AG08396 (cell line): ENCODE measurements at places on chromosomes 7 and 10.

GRCh38 chr7:2143450-2143849 is 89.3 kb downstream of the MAD1L1 start:
- DNase-seq: no peak

DNA sequence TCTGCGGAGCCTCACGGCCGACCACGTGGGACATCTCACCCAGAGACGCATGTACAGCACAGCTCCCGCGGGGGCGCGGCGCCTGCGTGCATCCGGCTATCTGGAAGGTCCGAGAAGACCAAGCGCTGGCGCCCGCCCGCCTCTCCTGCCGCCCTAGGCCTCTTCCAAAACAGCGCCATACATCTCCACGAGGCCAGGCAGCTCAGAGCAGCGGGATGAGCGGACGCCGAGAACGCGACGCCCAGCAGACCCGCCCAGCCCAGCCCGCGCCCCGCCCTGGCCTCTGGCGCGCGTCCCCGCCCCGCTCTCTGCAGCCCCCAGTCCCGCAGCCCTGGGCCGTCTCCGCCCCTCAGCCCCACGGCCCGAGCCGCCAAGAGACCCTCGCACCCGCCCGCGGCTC is 20.3 kb upstream of the LANCL2 start:
- DNase-seq: no peak

DNA sequence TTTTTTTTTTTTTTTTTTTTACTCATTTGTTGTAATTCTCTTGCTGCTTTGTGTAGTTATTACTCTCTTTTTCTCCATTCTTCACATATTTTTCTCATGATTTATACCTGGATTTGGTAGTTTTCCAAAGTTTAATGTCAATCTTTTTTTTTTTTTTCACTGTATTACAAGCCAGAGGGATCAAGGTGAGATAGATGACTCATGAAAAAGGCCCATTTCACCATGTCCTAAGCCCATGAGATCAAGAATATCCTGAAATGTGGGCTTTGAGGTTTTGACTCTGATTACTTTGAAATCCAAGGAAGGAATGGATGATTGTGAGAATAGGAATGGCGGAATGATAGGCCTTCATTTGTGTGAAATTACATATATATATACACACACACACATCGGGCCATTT is 31.1 kb downstream of the TAX1BP1 start:
- no peak for DNase-seq

DNA sequence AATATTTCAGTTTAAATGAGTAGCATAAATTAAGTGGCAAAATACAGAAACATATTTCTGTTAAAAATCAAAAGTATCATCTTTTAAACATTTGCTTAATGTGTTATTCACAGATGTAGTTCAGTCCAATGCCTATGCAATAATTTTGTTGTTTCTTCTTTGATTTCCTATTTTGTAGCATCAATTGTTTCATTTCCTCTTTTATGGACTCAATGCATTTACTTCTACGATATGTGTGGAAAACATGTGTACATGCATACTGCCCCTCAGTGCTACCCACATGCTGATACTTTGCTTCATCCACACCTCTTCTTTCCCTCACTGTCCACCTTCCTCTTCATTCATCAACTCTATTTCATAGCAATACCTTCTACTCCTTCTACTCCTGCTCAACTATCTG is 108.1 kb downstream of the PTN start:
- no peak for DNase-seq

DNA sequence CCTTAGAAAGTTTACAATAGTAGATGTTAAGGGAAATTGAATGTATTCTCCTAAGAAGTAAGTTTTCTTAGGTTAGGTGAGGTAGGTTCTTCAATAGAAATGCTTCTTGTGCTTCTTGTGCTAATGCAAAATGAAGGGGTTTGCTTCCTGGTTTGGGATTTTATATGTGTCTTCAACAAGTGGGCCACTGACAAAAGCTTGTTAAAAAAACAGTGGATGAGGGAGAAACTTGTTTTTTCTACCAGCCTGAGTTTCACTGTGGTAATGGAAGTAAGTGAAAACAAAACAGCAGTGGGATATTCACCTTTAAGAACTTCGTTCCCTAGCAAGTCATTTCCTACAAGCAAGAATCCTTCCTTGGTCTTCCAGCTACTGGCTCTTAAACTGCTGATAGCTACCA is 107.5 kb downstream of the FOXP2 start:
- DNase-seq: no peak

- DNase-seq: no peak
These were observed 78.5 kb upstream of the PDCD4 start for GRCh38 chr10:110793128-110793812.

DNA sequence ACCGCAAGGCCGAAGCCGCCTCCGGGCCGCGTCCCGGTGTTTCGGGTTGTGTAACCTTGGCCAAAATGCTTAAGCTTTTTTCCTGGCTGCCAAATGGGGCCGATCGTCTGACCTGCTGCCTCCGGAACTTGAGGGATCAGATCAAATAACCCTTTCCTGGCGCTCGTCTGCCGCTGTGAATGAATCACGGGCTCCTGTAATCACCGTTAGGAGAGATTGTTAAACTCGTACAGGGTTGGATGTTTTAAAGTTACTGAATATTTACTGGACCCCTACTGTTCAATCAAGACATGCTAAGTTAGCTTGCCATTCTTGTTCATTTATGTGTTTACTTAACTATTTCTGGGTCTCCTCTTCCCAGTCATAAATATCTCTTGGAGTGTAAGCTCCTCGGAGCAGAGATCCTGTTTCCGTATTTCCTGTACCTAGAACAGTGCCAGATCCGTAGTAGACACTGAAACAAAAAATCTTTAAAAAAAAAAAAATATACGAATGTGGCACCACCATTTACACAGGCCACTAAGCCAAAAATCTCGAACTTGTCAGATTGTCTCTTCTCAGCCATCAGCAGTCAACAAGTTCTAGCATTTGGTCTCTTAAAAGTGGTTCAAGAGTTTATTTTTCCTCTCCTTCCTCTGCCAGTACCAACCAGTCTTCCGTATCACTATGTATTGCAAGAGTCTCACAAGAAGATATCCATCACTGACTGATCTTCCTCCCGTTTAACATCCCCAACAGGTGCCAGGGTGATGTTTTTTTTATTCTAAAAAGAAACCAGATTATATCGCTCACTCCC is 650 bp upstream of the TM9SF3 start:
- no peak for DNase-seq

DNA sequence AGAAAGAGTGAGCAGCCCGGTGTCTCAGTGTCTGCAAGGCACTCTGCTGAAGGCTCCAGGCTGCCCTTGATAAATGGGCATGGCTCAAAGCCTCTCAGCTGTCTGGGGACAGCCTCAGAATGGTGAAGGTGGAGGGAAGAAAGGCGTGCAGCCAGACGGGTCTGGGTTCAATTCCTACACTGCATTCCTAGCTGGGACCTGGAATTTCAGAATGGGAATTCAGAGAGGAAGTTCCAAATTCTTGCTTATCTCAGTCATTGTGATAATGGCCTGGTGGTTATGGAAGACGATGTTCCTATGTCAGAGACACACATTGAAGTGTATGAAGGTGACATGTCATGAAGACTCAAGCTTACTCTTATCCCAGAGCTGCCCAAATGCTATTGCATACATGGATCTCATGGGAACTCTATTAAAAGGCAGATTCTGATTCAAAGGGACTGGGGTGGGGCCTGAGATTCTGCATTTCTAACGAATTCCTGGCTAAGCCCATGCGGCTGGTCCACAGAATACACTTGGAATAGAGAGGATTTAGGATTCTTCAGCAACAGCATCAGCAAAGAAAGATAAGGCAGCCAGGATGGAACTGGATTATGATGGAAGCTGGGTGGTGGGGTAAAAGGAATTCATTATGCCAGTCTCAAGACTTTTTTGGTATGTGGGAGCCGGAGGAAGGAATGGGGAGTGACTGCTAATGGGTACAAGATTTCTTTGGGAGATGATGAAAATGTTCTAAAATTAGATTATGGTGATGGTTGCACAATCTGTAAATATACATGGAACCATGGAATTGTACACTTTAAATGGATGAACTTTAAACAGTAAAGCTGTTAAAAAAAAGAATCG is 82.6 kb upstream of the ZMIZ1 start:
- DNase-seq: no peak

DNA sequence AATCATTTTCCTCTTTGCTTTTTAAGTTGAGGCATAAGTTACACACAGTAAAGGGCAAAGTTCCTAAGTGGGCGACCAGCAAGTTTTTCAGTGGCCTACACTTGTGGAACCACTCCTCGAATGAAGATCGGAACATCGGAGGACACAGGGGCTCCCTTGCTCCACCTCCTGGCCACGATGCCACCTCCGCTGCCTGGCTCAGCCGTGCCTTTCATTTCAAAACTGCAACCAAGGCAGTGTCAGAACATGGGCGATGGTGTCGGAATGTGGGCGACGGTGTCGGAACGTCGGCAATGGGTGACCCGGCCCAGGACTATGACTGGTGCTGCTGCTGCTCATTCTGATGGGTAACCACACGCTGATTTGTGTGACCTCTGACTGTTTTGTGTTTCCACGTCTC is 9.6 kb upstream of the VIPR2 start:
- DNase-seq: no peak

GRCh38 chr10:33137356-33138005 is 179.5 kb upstream of the ITGB1 start:
- DNase-seq: no peak

DNA sequence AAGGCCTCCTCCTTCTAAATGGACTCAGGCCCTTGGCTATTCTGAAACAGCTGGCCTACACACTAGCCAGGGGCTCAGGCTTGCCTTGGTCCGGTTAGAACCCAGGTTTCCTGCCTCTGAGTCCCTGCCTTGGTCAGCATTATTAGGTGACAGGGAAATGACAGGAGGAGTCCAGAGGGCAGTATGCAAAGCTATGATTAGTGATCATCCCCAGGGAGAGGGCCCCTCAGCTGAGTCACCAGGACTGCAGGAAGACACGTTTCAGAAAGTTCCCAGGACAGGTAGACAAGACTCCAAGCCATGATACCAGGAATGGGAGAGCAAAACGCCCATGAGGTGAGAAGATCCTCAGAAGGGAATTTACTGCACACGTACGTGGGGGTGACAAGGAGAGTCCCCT is 301.1 kb upstream of the COBL start:
- DNase-seq: no peak

- no peak for DNase-seq
These were observed 103.2 kb upstream of the VIPR2 start for GRCh38 chr7:159247910-159248309.

DNA sequence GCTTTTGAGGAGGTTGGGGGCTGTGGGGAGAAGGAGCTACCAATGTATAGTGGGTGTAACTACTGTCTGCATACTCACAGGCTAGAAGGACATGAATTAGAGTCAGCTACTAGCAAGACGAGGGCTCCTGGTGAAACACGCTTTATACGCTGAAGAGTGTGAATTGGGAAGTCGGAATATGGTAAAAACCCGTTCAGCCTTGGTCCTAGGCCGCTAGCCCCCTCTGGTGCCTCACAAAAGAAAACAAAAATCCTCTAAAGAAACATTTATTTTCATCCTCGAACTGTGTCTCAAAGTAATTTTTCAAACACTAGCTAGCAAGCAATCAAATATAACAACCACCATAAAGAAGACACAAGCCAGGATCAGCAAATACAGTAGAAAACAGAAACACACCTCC is 338.1 kb upstream of the SEMA3C start:
- peak; percentile 30 for DNase-seq

DNA sequence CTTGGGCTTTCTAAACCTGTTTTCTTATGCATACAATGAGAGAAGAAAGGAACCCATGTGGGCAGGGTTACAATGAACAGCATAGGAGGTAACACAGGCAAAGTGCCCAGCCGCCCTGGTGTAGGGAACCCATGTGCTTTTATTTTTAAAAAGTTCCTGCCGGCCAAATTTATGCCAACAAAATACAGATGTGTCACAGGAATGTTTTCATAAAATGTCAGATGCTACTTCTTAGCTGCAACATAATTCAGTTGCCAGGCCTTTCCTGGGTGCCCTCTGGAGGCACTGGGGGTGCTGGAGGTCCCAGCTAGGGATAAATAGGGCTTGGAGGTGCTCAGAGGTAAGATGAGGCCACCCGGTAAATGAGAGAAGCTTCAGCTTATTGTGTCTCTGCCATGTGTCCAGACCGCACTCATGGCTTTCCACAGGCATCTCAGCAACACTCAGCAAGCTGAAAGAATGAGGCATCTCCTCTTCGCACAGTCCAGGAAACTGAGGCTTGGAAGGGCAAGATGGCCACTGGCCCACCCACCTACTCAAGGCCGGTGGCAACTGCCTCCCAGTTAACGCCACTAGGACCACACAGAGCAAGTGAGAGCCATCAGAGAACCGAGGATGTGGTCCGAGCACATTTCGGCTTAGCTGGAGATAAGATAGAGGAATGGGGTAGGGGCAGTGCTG is 58.3 kb downstream of the CPXM2 start:
- no peak for DNase-seq

GRCh38 chr7:12436896-12437535 is 33.4 kb upstream of the VWDE start:
- no peak for DNase-seq

DNA sequence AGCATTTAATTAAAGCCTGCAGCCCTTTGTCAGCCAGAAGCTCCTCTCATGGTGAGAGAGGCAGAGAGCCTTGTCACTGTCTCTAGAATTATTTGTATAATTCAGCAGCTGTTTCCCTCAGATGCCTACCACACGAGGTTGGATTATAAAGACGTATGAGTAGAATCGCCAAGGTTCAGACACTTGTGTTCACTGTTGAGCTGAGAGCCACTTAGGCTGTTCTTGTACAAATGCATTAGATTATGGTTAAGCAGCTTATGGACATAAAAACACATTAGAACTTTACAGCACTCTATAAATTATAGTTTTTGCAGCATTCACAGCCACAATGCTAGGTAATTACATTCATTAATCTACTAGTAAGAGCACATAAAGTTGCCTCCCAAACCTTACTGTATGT is 282.6 kb downstream of the AUTS2 start:
- DNase-seq: no peak

GRCh38 chr7:156318426-156318825 is 322.1 kb upstream of the RNF32 start:
- no peak for DNase-seq

DNA sequence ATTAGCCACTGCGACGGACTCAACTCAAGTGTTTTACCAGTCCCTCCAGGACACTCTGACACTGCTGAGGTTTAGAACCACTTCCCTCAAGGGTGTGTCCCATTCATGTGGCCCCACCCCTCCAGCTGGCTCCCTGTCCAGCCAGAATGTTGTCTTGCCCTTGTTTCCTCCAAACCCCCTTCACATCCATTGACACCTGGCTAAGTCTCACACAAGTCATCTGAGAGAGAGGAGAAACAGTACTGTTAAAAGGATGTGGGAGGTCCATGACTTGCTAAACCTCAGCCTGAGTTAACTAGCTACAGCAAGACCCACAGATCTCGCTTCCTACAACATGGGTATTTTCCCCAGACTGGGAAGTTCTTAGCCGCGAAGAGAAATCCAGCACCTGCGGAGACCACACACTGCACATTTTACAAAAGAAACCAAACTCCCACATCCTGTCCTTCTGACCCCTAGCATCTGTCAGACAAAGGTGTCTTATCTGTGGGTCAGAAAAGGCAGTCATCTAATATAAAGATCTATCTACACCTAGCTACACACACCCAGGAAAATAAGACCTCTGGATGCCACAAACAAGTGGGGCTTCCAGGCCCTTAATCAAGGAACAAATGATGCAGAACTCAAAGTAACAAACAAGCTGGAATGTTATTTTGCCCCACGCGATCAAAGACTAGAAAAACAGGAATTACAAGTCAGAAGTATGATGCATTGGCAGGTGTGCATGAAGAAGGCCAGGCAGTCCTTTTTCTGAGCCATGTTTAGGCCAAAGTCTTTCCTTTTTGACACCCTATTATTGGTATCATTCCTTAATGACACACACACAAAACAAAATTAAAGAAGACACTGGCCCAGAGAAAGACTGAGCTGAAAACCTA is 13.9 kb downstream of the OSBPL3 start:
- no peak for DNase-seq
